CD4-positive, alpha-beta T cell treated with Interleukin-15 for 4 hours (primary cell): ENCODE measurements at places on chromosomes 2 and 18.

GRCh38 chr18:48201337-48202005 is 207.7 kb downstream of the ZBTB7C start:
- DNase-seq, result no peak

DNA sequence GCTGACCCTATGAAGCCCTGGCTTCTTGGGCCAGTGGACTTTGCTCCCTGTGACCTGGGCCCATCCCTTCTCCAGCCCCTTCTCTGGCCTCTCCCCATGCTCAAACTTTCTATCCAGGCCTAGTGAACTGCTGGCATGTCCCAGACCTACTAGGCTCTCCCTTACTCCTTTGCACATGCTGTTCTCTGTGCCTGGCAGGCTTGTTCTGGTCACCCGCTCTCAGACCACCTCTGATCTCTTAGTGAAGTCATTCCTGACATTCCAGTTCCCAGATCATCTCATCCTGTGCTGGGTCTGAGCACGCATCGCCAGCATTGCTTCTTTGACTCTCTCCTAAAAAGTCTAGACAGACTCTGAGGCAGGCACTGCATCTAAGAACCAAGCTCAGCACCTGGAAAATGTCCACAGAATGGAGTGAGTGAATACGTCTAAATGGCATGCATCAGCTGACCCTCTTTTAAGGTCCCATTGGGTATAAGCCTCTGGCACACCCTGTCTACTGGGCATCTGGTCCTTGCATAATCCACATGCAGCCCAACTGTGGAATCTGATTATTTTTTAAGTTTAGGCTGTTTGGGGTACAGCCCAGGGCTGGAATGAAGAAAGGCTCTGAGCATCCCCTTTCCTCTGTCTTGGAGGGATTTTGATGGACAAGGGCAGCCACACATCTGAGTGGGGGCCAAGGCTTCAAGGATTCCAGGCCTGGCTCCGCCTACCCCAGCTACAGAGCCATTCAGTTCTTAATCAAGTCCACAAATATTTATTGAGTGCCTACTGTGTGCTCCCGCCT is 130.6 kb upstream of the HAAO start:
- no peak for DNase-seq

- DNase-seq, result no peak
Measured at GRCh38 chr2:197141702-197142473, 168.7 kb downstream of the ANKRD44 start.

DNA sequence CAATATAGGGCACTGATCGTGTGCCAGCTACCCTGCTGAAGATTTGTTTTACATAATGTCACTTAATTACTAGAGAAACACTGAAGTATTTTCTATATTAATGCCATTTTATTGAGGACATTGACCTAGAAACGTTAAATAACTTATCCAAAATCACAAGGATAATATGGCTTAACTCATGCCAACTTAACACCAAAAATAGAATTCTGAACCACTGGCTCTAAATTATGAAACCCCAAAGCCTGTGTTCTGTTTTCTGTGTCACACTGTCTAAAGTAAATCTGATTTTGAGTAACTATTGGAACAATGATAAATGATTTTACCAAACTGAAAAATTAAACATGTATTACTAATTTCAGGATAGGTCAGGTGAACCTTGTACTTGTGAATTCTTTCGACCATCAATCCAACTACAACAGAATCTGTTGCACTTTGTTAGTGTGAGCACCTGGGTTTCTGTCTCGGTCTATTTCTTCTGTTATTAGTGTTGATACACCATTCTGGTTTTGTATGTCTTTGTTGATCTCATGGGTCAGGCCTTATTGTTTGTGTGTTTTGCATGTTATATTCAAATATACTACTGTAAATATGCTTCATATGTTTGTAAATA is 48.2 kb upstream of the CCDC141 start:
- no peak for DNase-seq

DNA sequence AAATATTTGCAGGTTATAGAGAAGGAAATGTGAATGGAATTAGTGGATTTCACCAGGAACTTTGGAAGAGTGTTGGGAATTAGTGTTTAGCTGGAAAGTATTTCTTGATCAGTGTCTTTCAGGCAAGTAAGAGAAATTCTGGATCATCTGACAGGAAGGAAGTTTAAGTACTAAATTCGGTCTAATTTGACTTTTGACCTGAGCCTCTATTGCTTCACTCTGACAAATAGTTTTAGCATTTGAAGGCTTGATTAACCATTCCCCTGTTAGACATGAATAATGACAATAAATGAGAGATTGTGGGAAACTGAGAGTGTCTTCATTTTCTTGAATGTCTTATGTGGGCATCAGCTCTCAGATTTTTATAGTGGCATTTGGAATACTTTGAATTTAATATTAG is 16.0 kb downstream of the CCNT2 start:
- DNase-seq, result no peak

- no peak for DNase-seq
Measured at GRCh38 chr2:104915107-104915793, 61.3 kb downstream of the POU3F3 start.

- DNase-seq, result no peak
Measured at GRCh38 chr18:51020536-51020935, 9.5 kb upstream of the SMAD4 start.

- DNase-seq, result no peak
Measured at GRCh38 chr2:226790431-226790830, 9.2 kb downstream of the IRS1 start.

DNA sequence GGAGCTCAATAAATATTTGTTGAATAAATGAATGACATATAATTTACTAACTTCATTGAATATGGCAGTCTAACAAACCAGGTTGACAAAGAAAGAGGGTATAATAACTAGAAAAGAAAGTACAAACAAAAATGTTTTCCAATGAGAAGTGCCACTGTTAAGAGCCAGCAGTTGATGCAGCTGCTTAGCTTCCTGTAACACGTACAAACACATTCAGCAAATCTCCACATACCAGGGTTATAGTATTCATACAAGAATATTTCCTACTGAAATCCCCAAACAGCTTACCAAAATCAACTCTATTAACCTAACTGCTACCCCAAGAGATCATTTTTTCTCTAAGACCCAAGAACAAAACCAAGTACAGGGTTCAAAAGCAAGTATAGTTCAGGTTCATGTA is 77.7 kb downstream of the THADA start:
- no peak for DNase-seq

DNA sequence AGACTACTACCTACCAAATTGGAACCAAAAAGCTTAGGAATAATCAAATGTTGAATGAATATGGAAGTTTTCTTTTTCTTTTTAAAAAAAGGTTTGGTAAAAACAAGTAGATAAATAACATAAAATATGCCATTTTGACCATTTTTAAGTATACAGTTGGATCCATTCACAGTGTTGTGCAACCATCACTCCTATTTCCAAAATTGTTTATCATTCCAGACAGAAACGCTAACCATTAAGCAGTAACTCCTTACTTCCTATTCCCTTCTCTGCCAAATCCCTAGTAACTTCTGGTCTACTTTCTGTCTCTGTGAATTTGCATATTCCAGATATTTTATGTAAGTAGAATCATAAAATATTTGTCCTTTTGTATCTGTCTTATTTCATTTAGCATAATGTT is 39.8 kb downstream of the CD302 start:
- no peak for DNase-seq

DNA sequence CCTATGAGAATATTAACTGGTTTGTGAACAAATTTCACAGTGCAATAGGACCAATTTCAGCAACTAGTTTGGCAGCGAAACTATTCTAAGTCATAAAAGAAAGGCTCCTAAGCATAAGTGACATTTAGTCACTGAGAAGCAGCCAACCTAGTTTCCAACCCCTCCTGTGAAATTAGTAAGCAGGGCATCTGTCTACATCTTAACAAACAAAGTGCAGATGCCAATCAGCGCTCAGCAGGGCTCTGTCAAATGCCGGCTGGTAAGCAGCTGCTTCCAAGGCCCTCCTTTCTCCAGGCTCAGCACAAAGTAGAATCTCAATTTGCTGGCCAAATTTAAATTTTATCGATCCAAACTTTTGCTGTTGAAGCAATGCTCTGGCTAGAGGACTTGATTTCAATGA is 124.7 kb downstream of the ICOS start:
- no peak for DNase-seq

DNA sequence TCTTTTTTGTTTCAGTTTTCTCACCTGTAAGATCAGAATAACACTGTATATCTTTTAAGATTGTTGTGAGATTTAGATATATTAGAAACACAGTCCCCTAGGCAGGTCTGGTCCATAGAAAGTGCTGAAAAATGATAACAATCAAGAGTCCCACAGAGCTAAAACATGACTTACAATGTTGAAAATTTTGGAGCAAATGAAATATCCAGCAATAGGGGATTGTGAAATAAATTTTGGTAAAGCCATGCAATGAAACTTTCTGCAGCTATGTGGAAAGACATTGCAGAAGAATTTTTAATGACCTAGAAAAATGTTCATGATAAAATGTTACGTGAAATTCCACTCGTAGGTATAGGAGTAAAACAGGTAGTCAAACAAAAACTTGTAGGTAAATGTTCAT is 127.6 kb upstream of the SERPINE2 start:
- no peak for DNase-seq

DNA sequence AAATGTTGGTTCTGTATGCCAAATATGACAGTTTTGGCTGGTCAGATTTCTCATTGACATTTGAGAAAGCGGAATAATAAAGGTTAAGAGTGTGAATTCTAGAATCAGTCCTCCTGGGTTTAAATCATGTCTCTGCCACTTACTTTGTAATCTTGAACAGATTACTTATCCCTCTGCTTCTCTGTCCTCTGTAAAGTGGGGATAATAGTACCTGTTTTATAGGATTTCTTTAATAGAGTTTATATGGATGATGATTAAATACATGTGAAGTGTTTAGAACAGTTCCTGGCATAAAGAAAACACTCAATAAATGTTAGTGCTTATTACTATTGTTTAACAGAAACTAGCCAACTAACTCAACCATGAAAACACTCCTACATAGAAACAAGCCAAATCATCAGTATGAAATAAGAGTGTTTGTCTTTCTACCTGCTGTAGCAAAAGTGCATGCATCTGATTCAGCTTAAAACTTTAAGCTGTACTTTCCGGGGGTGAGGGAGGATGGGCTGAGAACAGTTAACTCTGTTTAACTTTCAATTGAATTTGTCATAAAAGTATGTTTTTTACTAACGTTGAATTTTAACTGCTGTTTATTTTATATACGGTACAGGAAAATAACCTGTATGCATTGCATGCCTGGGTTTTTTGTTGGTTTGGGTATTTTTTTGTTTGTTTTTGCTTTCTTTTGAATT is 6.8 kb downstream of the HTR2B start:
- no peak for DNase-seq

GRCh38 chr2:137910641-137911040 is 53.6 kb upstream of the HNMT start:
- DNase-seq, result no peak

GRCh38 chr18:76679945-76680344 is 142.4 kb upstream of the ZNF236 start:
- no peak for DNase-seq

- peak; percentile 39 for DNase-seq
Measured at GRCh38 chr2:239910851-239911640, 114.1 kb downstream of the NDUFA10 start.

GRCh38 chr18:76399613-76400391 is 95.2 kb downstream of the ZNF516 start:
- no peak for DNase-seq

DNA sequence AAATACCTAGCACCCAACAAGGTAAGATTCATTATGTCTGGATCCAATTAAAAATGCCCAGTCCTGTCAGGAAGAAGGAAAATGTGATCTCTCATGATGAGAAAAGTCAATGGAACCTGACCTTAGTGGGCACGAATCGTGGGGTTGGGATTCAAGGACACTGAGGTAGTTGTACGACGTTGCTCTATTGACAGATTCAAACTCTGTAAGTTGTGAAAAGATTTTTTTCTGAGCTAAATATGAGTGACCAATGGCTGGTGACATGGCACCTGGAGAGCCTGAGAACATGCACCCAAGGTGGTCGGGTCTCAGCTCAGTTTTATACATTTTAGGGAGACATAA is 148.2 kb downstream of the NDUFA10 start:
- DNase-seq, result no peak

GRCh38 chr2:67825476-67825875 is 237.3 kb downstream of the C1D start:
- no peak for DNase-seq

GRCh38 chr2:215668378-215668775 is 232.5 kb upstream of the FN1 start:
- no peak for DNase-seq

GRCh38 chr2:190696792-190697398 is 48.0 kb downstream of the NAB1 start:
- no peak for DNase-seq

- DNase-seq, result peak; percentile 23
Measured at GRCh38 chr2:135052997-135053474, 944 bp downstream of the RAB3GAP1 start.

- DNase-seq, result no peak
Measured at GRCh38 chr2:158009399-158009798, 92.3 kb upstream of the UPP2 start.

GRCh38 chr18:79465392-79465991 is 69.8 kb downstream of the NFATC1 start:
- no peak for DNase-seq
